NCI-H2029 (cell line): ENCODE measurements at places on chromosomes 5 and 9.
A peak's percentile ranks its signal among the peaks of the same experiment; 100 is the strongest.

- DNase-seq = no peak
Observed at GRCh38 chr5:10599862-10600284, 36.0 kb downstream of the ANKRD33B start.

DNA sequence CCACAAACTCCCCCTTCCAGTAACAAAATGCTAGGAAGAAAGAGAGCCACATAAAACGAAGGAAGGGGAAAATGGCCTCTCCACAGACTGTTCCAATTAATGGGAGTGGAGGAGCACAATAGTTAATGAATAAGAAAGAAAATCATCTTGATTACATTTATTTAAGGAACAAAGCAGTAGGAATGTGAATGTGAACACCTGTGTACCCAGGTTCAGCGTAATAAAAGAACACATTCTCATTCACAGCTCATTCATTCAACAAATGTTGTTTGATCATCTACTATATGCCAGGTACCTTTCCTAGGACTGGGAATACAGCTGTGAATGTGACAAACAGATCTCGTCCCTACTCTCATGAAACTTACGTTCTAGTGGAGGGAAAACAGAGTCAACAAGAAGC lies 35.7 kb downstream of the SIL1 start:
- no peak for DNase-seq

DNA sequence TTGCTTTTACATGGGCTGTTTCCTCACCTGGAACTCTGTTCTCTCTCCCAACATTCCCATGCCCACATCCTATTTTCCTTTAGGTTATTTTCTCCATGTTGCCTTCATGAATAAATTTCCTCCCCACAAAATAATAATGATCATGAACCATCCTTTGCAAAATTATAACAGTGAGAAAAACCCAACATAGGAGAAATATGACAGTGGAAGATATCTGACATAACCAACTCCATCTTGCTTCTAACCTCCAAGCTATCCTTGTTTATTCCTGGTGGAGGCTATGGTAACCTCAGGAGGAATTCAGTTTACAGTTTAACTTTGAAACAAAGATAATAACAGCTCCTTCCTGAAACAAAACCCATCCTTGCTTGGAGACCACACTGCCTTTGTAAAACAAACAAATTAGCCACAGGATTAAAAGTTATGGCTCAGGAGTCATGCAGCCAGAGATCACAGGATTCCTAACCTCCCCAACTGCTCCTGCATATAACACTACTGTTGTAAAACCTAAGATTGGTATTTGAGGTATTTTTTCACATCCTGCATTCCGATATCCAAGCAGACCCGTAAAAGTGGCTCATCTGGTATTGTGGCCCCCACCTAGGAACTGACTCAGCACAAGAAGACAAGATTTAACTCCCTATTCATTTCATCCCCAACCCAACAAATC lies 212.4 kb downstream of the TRIM32 start:
- no peak for DNase-seq

- DNase-seq = no peak
Observed at GRCh38 chr5:74542482-74542881, 98.0 kb downstream of the ENC1 start.

GRCh38 chr5:136103118-136103517 lies 29.5 kb upstream of the SMAD5 start:
- DNase-seq = no peak

GRCh38 chr9:88313364-88314220 lies 74.7 kb upstream of the SPIN1 start:
- DNase-seq = no peak

DNA sequence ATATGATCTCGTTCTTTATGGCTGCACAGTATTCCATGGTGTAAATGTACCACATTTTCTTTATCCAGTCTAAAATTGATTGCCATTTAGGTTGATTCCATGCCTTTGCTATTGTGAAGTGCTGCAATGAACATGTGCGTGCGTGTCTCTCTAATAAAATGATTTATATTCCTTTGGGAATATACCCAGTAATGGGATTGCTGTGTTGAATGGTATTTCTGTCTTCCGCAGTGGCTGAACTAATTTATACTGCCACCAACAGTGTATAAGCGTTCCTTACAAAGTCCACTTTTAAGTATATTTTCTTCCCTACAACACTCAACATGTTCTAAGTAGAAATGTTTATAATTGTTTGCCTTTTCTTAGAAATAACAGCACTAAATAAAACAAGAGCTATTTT lies 521.9 kb downstream of the DTWD2 start:
- no peak for DNase-seq

DNA sequence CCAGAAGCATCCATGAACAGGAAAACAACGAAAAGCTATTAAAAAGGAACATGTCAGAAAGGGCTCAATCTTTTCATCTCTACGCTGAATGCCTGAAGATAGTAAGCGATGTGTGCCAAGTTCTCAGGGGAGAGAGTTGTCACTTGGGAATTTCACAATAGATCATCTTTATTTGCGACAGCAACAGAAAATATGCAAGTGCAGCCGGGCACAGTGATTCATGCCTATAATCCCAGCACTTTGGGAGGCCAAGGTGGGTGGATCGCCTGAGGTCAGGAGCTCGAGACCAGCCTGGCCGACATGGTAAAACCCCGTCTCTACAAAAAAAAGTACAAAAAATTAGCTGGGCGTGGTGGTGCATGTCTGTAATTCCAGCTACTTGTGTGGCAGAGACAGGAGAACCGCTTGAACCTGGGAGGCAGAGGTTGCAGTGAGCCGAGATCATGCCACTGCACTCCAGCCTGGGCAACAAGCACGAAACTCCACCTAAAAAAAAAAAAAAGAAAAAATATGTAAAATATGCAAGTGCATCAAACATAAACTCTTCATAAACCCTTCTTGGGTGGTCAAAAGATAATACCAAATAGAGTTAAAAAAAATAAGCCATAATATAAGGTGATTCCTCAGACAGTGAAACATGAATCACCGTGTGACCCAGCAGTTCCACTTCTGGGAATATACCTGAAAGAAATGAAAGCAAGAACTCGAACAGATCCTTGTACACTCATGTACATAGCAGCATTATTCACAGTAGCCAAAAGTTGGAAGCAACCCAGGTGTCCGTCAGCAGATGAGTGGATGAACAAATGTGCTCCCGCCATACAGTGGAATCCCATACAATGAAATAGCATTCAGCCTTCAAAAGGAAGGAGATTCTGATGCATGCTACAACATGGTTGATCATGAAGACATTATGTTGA lies 16.2 kb downstream of the SFXN1 start:
- DNase-seq = no peak

DNA sequence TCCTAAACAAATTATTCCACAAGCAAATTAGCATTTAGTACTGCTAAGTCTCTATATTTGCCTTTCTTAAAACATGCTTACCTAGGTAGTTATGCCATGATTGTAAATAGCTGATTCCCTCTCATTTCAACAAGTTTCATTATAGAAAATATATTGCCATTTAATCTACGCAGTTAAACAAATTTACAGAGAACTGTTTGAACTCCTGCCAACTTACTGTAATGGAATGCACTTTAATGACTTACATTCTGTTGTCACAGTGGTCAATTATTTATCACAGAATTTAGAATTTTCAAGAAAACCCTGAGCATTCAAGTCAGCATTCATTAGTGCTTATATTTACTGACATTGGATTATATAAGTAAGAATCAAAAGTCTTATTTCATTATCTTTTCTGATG lies 19.6 kb downstream of the SLC38A9 start:
- DNase-seq = no peak

- DNase-seq = peak; percentile 19
Observed at GRCh38 chr5:133610489-133611356, 1.6 kb downstream of the FSTL4 start.

DNA sequence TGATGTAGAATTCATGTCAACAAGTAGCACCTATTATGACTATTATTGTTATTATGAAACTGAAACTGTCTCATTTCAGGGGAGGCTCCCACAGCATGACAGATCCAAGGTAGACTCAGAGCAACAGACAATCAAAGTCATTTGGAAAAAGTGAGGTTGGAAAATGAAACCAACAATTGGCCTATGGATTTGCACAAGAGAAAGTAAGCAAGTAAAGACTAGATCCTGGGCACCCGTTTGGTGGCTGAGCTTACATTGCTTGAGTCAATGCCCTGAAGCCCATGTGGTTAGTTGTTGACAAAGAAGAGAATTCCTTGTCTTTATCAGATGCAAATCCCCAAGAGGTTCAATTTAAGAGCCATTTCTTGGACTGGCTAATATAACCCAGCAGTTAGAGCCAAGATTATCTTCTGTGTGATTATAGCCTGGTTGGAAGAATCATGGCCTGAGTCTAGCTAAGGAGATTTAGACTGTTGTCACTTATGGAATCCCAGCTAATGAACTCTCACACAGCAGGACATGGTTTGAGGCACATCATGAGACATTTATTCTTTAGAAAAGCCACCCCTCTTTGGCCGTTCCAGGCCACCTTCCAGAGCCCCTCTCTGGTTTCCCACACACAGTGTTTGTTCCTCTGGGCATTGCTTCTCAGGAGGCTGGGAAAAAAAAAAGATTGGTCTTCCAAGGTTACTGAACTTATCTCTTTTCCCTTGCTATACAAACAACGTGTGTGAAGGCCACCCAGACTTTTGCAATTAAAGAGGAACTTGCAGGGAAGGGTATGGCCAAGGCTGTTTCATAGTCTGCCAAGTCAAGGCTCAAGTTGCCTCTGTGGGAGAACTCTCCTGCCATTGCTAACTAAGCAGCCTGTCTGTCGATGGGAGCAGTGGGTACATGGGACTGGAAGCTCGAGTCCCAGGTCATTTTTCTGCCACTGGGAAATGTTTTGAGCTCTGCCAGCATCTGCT lies 399.5 kb downstream of the ENC1 start:
- DNase-seq = no peak

- no peak for DNase-seq
Observed at GRCh38 chr9:127067603-127068220, 54.7 kb downstream of the ANGPTL2 start.

- no peak for DNase-seq
Observed at GRCh38 chr9:81669866-81670265, 19.5 kb downstream of the TLE1 start.

- DNase-seq = peak; percentile 65
Observed at GRCh38 chr5:10760096-10760920, 726 bp downstream of the DAP start.
